Foreskin fibroblast (primary cell): ENCODE measurements at places on chromosomes 3 and 15.

GRCh38 chr3:193815246-193816027, 222.4 kb downstream of the OPA1 start:
- DNase-seq = no peak

DNA sequence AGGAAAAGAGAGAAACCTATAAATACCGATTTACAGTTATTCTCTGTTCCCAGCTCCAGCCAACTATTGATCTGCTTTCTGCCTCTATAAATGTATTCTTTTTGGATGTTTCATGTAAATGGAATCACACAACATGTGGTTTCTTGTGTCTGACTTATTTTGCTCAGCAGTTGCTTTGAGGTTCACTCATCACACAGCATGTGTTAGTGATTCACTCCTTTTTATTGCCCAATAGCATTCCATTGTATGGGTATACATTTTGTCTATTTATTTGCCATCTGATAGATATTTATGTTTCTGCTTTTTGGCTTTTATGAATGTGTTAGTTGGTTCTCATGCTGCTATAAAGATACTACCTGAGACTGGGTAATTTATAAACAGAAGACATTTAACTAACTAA, 23.6 kb downstream of the CCR1 start:
- peak; percentile 77 for DNase-seq

- peak; percentile 50 for DNase-seq
These were observed 23.9 kb upstream of the CTXND1 start for GRCh38 chr15:80275961-80276360.

DNA sequence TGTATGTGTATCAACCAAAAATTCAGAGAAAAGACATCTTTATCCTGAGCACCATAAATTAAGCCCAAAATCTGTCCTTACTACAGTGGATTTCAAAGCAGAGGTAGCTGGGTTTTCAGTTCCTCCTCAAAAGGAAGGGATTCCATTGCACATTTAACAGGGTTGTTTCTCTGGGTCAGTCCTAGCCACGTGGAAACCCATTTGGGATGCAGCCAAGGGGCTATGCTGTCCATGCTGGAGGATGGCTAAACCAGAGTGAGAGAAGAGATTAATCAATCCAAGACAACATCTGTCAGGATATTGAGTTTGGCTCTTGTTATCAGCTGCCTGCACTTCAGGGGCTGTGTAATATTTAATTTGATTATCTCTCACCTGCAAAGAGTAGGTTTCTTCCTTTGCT, 28.1 kb downstream of the LSAMP start:
- DNase-seq = no peak

DNA sequence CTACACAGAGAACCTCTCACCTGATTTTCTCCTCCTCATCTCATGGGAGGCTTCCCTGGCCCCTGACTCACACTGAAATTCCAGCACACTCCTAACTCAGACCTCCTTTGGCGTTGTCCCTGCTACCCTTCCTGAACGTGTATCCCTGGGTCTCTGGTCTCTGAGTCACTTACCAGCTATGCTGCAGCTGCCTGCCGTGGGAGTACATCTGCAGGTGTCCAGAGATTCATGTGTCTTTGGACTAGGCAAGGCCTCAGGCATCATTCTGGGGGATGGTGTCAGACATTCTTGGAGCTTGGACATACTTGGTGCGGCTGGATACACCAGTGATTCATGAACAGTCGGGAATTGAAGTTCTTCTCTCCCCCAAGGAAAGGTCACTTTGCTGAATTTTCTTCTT, 148.8 kb upstream of the TRIM42 start:
- peak; percentile 6 for DNase-seq

- DNase-seq = no peak
These were observed 91.5 kb downstream of the TBC1D2B start for GRCh38 chr15:77985931-77986480.

DNA sequence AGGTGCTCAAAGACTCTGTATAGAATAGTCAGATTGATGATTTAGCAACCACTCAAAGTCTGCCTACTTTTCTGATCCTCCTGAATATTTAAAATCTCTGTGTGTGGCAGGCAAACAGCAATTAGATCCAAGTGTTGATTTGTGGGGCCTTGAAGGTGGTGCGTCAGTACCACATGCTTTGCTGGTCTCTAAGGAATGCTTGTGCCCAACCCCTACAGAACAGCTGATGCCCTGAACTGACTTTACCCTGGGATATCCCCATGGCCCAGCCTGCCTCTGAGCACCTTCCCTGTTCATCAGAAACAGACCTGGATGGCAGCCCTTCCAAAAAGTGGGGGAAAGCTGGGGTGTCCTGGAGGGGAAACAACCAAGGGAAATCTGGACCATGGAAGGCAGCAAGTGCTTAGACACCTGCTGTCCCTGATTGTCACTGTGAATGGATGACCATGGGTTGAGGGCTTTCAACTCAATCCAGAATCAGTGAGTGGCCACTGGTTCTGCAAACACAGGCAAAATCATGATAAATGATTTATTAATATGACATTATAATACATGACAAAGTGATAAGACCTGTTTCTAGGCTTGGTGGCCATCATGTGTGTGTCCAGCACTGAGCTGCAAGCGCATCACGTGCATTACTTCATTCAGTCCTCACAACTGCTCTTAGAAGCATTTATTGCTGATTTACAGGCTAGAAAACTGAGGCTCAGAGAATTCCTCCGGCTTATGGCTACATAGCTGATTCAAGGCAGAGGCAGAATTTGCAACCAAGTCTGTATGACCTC, 76.1 kb upstream of the TPM1 start:
- DNase-seq = no peak

DNA sequence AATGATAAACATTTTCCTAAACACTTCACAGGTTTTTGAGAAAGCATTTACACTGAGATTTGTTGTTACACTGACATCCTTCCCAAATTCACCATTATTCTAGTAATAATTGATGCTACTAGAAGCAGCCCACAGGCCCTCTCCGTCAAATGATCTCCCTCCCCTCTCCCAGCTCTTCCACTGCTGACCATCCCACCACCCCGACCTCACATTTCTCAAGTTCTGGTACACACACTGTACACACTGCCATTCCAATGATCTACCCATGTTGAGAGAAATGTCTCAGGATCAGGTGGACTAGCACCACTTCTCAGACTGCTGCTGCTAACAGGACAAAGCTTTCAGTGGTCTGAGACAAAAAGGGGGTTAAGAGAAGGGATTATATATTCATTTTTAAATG, 3.5 kb downstream of the TBC1D5 start:
- DNase-seq = no peak
